ENCODE measurements at places on chromosomes 7 and 10.

DNA sequence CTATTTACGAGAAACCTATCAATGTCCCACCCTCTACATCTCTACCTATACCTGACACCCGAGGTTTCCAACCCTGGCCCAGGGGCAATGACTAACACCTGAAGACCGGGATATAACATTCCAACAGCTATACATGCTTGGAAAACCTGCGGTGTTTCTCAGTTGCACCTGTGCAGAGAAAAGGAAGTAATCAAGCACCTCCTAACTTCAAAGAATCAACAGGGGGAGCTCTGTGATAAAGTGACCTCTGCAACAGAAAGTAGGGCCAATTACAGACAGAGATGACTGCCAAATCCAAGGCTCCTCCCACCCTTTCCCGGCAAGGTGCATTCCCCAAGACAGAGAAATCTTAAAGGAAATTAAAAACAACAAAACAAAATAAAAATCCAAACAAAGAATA, 41.3 kb downstream of the CCDC6 start:
- DNase-seq = no peak

- no peak for DNase-seq
Observed at GRCh38 chr7:129072479-129073011, 17.6 kb upstream of the TNPO3 start.

DNA sequence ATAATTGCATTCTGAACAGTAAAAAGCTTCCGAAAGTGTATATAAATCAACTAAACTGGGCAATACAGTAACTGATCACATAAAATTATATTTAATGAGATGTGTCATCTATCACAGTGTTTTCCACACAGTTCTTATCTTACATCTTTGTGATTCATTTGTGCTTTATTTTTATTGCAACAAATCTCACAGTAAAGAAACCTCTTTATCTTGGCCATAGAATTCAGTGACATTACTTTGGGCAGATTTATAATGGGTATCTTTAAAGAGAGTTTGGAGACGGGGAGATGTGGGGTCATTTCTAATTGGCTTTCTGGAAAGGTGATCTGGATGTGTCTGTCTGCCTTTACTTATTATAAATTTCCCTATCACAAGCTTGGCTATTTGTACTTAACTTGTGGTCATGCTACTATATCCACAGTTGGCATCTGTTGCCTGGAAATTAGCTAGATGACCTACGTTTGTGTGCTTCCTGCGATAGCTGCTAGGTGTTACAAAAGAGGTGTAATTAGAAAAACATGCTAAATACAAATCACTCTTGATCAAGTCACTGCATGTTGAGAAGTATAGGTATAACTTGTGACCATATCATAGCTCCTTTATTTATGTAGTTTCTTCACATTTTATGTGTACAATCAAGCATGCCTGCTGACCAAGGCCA, 123.8 kb downstream of the ARID5B start:
- no peak for DNase-seq

DNA sequence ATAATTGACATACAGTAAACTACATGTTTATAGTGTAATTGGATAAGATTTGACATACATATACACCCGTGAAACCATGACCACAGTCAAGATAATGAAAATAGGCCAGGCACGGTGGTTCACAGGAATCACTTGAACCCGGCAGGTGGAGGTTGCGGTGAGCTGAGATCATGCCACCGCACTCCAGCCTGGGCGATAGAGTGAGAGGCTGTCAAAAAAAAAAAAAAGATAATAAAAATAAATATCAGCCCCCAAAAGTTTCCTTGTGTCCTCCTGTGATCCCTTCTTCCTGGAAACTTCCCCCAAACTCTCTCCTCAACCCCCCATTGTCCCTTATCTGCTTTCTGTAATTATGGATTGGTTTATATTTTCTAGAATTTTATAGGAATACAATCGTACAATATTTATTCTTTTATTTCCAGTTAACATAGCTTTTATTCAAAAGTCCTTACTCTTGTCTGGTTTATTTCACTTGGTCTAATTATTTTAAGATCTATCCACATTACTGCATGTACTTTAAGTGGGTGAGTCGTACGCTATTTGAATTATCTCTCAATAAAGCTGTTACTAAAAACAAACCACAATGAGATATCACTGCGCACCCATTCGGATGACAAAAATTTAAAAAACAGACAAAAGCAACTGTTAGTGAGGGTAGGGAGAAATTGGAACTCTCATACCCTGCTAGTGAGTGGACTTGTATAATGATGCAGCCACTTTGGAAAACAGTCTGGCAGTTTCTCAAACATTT, 30.1 kb upstream of the TNPO3 start:
- DNase-seq = no peak

DNA sequence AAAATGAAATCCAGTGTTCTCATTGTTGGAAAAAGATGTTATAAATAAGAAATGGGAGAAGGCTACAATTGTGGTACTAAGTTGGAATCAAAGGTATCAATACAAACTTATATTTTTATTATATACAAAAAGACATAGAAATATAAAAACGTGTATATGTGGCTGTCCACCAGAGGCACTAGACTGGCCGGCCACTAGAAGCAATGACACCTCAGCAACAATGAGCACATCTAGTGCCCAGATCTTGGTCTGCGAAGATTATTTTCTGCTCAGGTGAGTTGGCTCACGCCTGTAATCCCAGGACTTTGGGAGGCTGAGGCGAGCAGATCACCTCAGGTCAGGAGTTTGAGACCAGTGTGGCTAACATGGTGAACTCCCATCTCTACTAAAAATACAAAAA, 21.6 kb downstream of the IDE start:
- DNase-seq = no peak

DNA sequence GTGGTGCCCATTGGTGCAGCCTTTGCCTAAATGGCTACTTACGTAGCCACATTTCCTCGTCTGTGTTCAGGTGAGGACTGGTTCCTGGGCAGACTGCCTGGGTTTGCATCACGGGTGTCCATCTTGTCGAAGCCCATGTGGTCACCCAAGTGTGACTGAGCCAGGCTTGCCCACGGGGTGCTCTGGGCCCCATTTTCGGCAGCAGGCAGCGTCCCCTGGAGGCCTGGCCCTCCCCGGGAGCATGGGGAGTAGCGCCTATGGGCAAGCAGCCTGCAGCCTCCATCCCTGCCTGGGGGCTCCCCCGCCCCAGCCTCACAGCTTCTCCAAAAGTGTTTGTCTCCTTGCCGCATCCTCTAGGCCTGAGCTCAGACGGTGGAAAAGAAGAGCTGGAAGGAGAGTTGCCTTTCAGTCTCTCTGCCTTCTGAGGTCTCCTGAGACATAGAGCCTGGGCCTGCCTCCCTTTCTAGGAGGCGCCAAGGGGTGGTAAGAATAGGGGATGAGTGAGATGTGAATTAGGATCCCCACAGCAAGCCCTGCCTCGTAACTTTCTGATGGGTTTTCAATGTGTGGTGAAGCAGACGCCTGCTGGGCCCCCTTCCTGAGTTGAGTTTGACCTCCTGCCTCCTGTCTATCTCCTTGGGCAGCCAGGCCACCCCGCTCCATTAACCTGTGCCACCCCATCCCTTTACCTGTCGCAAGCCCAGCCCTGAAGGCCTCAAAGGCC, 42.7 kb downstream of the HTRA1 start:
- DNase-seq = no peak

DNA sequence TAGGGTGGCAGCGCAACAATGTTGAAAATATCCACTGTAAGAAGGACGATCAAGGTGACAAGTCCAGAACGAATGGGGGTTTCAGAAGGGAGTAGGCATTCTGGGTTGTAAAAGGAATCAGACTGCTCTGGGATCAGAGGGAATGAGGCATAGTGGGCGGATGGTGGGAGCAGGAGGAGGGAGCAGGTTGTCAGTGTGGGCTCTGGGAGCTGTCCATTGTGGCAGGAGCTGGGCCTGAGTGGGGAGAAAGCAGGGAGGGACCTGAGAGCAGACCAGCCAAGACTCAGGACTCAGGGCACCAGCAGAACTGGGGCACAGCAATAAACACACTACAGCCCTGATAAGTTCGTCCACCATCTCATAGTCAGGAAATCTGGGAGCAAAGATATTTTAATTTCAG, 292.6 kb upstream of the MKI67 start:
- no peak for DNase-seq

All from hepatic stellate cell (primary cell).